Activated CD4-positive, alpha-beta T cell treated with anti-CD3 and anti-CD28 coated beads, Interleukin-10, Interleukin-2, amounts not matched to agents 100 ng/mL and 50 ng/mL, durations not matched to agents 16 hours and 8 hours (primary cell): ENCODE measurements at places on chromosomes 16 and 17.

- no peak for DNase-seq
These were observed 551.2 kb upstream of the CA10 start for GRCh38 chr17:52709724-52710123.

DNA sequence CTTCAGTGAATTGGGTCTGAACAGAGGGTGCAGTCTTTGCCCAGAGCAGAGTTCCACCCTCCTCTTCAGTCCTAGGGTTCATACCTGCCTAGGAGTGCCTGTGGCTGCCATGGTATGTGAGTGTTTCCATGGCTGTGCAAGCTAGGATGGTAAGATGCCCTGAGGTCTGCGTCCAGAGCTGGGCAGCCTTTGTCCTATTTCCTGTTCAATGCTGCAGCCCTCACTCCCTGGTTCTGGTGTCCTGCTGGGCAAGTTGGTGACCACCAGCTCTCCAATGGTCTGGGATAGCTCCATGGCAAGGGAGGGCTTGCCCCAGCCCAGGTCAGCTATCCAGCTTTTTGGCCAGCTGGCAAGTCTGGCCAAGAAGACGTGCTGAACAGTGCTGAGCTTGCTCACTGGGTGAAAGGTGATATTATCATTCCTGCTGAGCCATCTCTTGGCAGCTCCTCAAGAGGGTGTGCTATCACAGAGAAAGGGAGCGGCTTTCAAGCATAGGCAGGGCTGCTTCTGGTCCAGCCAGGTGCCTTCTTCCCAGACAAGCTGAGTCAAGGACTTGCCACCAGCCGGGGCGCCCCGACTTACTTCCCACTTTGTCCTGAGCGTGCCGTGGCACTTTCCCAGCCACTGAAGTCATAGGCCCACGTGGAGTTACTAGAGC, 13.0 kb upstream of the NFATC3 start:
- DNase-seq, result no peak

- DNase-seq, result no peak
These were observed 171.0 kb downstream of the KATNIP start for GRCh38 chr16:27720731-27721530.

GRCh38 chr16:70430667-70431536, 8.0 kb downstream of the ST3GAL2 start:
- peak; percentile 53 for DNase-seq

DNA sequence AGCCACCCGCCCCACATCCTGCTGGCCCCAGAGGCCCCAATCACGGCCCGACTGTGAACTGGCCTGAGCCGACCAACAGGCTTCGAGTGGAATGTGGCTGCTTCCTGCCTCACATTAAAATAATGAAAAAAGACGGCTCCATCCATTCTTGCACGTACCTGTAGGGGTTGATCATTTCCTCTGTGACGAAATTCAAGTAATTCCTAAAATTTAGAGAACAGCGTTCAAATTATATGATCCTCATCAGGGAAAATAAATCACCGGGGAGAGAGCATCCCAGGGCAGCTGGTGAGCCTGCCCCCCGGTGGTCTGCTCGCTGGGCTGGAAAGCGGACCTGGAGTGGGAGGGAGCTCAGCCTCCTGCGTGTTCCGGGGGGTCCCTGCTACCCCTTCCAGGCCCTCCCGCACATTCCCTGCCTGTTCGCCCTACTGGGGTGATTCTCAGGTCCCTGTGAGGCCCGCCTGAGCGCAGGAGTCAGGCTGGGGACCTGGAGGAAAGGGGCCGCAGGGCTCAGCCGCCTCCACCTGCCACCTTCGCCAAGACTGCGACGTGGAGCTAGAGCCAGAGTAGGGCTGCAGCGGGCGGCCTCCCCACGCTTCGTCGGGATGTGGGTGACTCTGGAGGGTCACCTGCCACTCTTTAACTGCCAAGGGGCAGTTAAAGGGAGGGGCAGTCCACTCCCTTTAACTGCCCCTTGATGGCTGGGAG, 28.9 kb downstream of the SLC7A5 start:
- DNase-seq, result no peak
